ENCODE measurements at places on chromosomes 4 and X.

- no peak for DNase-seq
Measured at GRCh38 chr4:86367577-86367976, 7.7 kb upstream of the MAPK10 start.

DNA sequence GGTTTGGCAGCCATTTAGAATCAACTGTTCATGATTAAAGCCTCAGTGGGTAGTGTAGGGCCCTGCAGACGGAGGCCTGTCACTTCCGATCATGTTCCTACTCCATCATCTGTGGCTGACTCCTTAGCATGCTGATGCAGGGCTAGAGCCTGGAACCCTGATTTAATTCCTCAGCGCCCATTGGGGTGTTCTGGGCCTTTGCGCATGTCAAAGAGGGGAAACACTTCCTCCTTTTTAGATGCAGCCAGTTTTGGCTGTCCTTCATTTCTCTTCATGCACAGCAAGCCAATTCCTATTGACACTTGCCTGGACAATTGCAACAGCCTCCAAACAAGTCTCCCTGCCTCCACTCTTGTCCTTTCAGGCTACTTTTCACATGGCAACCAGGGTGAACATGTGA, 51.9 kb upstream of the MAGEA4 start:
- no peak for DNase-seq

- no peak for DNase-seq
Measured at GRCh38 chr4:55359397-55359916, 13.4 kb downstream of the SRD5A3 start.

DNA sequence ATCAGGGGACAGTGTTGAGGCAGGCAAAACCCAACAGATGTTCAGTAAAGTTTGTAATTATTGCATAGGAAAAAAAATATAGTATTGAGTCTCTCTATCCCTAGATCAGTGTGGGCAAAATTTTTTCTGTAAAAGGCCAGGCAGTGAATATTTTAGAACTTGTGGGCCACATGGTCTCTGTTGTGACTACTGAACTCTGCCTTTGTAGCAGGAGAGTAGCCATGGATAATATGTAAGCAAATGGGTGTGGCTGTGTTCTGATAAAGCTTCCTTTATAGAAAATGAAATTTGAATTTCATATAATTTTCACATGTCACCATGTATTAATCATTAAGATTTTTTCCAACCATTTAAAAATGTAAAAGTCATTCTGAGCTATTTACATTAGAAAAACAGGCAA, 193.1 kb downstream of the MID1 start:
- DNase-seq = no peak

- no peak for DNase-seq
Measured at GRCh38 chr4:114226968-114227760, 247.7 kb upstream of the ARSJ start.
